Urinary bladder (tissue), 4 donors: ENCODE measurements at places on chromosomes 3 and 15. TPM values are rescaled to one million over a fixed set of nuclear protein-coding genes. Genes with fewer than 3 reads are reported as not detected.
A peak's percentile ranks its signal among the peaks of the same experiment; 100 is the strongest.

DNA sequence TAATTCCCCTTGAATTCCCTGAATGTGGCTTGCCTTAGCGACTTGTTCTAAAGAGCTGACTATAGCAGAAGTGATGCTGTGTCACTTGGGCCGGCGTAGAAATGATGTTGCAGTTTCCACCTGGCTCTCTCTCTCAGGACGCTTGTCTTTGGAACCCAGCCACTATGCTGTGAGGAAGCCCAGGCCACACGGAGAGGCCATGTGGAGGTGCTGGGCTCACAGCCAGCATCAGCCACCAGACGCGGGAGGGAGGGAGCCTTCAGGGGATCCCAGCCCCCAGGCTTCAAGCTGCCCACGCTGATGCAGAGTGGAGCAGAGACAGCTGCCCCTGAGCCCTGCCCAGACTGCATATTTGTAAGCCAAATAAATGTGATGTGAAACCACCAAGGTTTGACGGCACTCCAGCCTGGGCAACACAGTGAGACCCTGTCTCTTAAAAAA lies 18.6 kb downstream of the RNU5B-1 start:
- peak; percentile 51 for DNase-seq

- DNase-seq: no peak
Measured at GRCh38 chr15:70954733-70955132, 62.1 kb downstream of the LRRC49 start.

Gene SPINK8
- total RNA-seq: not detected

GRCh38 chr15:99961011-99961441 lies 227.8 kb upstream of the LYSMD4 start:
- DNase-seq: no peak

GRCh38 chr15:58332676-58333400 lies 99.0 kb upstream of the LIPC start:
- peak; percentile 56 for DNase-seq

DNA sequence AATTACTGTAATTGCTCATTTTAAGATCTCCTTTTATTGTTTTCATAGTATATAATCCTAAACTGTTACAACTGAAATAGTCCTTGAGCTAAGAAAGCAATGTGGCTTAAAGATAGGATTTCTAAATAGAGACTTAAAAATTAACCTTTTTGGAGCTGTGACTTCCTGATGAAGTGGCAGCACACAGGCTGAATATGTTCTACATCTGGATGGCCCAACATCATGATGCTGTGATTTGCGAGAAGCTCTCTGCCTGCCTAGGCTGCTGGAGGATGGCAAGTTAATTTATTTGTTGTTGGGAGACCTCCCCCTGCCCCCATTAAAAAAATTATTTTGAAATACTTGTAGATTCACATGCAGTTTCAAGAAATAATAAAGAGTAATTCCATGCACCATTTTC lies 134.5 kb downstream of the IGF1R start:
- no peak for DNase-seq

Gene SOX14
- not detected for total RNA-seq

GRCh38 chr3:114743746-114744485 lies 403.2 kb downstream of the ZBTB20 start:
- DNase-seq: no peak

GRCh38 chr3:9818666-9819335 lies 8.7 kb downstream of the TTLL3 start:
- DNase-seq: no peak

DNA sequence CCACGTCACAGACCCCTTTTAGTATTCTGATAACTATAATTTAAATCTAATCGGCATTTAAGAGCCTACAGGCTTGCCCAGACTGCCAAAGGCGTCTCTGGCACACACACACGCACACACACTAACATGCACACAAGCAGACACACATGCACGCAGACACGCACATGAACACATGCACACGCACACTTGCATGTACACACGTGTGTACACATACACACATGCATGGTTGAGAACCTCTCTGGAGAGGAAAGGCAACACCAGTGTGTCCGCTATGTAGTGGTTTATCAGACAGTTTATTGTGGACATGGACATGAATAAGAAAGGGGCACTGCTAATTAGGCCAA lies 102.1 kb downstream of the FBLN2 start:
- DNase-seq: no peak

DNA sequence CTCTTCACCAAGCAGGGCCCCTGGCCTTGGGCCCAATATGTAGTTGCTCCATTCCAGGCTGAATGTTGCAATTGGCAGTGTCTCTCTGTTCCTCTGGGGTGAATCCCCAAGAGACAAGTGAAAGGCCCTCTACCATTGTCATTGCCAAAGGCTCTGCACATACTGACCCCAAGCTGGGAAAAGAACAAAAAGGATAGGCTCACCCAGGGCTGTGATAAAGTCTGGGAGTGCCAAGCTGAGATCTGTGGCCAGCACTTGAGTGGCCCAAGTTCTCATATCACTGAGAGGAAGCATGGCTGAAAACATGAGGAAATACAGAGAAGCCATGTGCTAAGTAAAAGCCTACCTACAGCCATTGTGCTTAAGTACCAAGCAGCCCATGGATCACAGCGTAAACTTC lies 612.2 kb upstream of the EPHA6 start:
- DNase-seq: no peak

Gene LMOD3
- total RNA-seq: 3.0 TPM

Gene EPHB3
- total RNA-seq: 28.0 TPM

GRCh38 chr15:90334304-90334731 lies 17.8 kb upstream of the ZNF774 start:
- peak; percentile 32 for DNase-seq

DNA sequence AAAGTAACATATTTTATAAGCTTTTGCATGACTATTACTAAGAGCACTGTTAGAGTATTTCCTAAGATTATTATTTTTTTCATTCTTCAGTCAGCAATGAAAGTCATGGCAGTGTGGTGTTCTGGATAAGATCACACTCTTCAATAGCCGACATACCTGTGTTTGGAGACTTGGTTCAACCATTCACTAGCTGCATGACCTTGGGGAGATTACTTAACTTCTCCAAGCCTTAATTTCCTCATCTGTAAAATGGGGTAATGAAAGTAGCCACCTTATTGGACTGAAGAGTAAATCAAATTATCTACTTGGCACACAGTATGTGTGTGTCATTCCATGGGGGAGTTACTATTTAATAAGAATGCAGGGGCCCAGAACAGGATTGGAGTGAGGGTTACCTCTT lies 24.5 kb upstream of the PCOLCE2 start:
- no peak for DNase-seq

GRCh38 chr3:166211451-166211850 lies 374.2 kb upstream of the BCHE start:
- no peak for DNase-seq

- DNase-seq: no peak
Measured at GRCh38 chr3:14497321-14497720, 42.8 kb downstream of the GRIP2 start.

- no peak for DNase-seq
Measured at GRCh38 chr15:85554852-85555521, 174.6 kb downstream of the AKAP13 start.

Gene UROC1
- not detected for total RNA-seq

- no peak for DNase-seq
Measured at GRCh38 chr3:43290956-43291355, 4.6 kb downstream of the SNRK start.

- DNase-seq: peak; percentile 43
Measured at GRCh38 chr3:100073714-100074307, 40.5 kb downstream of the FILIP1L start.

GRCh38 chr3:129961141-129961541 lies 13.4 kb upstream of the TRH start:
- DNase-seq: no peak

- no peak for DNase-seq
Measured at GRCh38 chr3:105722943-105723556, 145.8 kb downstream of the CBLB start.

DNA sequence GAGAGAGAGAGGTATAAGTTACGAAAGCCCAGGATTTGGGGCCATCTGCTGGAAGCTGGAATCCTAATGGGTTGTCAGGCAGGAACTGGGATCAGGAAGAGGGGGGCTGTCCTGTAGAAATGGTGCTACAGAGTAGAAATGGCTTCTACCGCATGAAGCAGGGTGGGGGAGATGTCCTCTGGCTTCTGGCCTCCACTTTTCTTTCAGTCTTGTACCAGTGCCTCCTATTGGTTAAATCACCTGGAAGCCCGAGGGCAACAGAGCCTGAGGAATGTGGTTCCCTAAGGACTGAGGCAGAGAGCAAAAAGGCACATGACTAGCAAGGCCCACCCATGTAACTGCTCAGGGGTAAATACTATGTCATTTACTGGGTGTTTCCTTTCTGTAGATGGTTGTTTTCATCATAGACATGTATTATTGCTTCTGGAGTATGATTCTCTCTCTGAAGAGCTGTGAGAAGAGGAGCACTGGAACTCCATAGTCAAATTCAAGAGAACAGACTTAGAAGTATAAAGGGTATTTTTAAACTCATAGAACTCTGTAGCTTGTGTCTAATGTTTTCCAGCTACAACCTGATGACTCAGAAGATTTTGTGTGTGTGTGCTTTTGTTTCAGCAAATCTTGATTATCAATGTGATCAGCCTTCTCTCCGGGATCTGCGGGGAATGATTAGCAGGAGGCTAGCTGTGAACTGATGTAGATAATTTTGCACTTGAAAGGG lies 20.2 kb upstream of the MITF start:
- DNase-seq: no peak

Gene PPP1R14D
- not detected for total RNA-seq

DNA sequence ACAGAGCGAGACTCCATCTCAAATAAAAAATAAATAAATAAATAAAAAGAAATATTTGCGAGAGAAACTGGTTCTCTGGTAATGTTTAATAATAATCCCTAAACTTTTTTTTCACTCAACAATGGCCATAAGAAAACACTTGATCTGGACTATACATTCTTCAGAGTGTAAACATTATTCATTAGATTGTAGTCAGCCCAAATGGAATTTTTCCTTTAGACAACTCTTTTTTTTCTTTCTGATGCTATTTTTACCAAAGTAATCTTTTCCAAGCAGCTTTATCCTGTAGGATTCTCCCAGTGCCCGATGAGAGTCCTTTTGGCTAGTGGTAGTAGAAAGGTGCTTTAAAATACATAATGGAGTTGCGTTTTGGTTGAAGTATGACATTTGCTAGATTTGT lies 90.4 kb downstream of the NEDD4 start:
- no peak for DNase-seq

Gene GUCA1C
- total RNA-seq: not detected

GRCh38 chr15:89792106-89792805 lies 16.1 kb downstream of the MESP2 start:
- no peak for DNase-seq

DNA sequence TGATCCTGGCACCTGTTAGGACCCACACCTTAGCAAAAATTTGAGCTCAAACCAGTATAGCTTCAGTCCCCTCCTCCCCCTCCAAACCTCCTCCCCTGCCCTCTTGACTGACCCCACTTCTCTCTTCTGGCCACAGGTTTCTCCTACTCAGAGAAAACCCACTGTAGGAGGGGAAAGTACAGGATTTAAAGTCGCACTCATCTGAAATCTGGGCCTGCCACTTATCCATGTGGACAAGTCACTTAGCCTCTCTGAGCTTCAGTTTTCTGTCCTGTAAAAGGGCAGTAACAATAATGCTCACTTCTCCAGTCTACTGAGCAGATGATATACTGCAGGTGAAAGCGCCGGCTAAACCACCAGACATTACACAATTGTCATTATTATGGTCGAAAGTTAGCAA lies 142.7 kb downstream of the MEGF11 start:
- no peak for DNase-seq

GRCh38 chr3:196524527-196524926 lies 9.4 kb upstream of the SMCO1 start:
- DNase-seq: no peak

Gene CHL1
- 47.3 TPM for total RNA-seq

GRCh38 chr3:135106445-135106844 lies 311.4 kb downstream of the EPHB1 start:
- no peak for DNase-seq

Gene SCAP
- total RNA-seq: 44.5 TPM

DNA sequence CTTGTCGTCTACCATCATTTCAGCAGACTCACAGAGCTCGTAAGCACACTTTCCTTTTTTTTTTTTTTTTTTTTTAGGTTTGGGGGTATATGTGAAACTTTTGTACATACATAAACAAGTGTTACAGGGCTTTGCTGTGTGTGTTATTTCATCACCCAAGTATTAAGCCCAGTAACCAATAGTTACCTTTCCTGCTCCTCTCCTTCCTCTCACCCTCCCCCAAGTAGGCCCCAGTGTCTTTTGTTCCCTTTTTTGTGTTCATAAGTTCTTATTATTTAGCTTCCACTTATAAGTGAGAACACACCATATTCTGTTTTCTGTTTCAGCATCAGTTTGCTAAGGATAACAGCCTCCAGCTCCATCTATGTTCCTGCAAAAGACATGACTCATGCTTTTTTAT lies 746.8 kb downstream of the GRM7 start:
- DNase-seq: no peak

- DNase-seq: no peak
Measured at GRCh38 chr3:16370872-16371740, 106.1 kb downstream of the OXNAD1 start.

Gene ATG3
- total RNA-seq: 39.0 TPM

Gene ZBTB47
- total RNA-seq: 17.1 TPM

DNA sequence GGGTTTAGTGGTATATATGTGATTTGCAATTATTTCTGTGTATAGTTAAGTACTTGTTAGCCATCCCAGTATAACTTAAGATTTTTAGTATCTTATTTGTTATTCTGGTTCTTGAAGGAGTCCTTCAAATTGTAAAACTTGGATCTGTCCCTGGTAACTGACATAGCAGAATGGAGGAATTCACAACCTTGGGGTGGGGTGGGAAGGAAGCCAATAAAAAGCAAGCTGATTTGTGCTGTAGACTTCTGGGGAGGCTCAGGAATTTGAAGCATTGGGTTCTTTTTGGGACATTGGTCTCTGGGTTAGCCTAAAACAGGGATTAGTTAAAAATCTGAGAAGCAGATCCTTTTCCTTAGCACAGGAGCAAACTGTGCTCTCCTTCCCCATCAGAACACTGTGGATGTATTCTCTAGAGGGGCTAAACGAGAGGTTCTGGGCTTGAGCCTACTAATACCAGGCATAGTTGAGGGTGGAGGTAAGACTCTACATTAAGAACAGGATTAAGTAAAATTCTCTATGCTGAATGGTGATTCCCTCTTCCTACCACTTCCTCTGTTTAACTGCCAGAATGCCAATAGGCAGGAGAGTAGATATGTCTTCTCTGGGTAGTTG lies 42.2 kb downstream of the GMPS start:
- DNase-seq: no peak

Gene KBTBD8
- total RNA-seq: 3.8 TPM

- DNase-seq: no peak
Measured at GRCh38 chr15:63851431-63851830, 17.7 kb upstream of the HERC1 start.

DNA sequence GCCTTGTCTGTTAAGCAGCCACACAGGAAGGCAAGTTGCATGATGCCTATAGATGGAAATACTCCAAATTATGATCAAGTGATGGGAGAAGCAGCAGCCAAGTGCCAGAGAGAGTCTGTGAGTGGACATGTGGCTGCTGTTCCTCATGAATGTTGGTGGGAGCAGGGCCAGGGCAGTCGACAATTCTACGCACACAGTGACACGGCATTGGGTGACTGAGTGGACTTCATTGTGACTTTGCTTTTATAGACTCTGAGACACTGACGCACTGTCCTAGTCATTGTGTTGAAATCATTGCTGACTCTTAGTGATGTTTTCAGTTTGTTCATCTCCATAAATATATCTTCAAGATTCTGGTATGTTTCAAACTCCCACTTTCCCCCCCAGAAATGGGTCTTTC lies 246.3 kb upstream of the SEMA6D start:
- DNase-seq: no peak

Gene RBP2
- total RNA-seq: not detected

- no peak for DNase-seq
Measured at GRCh38 chr15:67549736-67550135, 7.2 kb downstream of the MAP2K5 start.

GRCh38 chr3:20225769-20226168 lies 39.8 kb upstream of the SGO1 start:
- no peak for DNase-seq
